ENCODE measurements at places on chromosomes 11 and 22.
A peak's percentile ranks its signal among the peaks of the same experiment; 100 is the strongest.

DNA sequence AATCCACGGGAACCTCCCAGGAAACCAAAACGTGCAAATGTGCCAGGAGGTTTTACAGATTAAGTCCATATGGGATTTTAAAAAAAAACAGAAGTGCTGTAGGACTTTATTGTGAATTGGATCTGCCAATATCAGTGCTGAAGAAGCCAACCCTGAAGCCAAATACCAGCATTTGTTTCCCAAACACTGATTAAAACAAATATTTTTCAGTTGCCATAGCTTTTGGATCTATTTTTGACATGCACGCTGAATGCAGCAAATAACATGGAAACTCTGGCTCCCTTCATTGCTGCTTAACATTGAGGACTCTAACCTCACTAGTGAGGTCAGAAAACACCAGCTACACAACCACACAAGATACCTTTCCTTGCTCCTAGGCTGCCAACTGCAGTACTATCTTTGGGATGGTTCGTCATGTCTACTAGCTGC lies 28.4 kb upstream of the SIK2 start:
- DNase-seq = no peak

- no peak for DNase-seq
Measured at GRCh38 chr11:116835042-116835772, 2.2 kb downstream of the APOA1 start.

- peak; percentile 40 for DNase-seq
Measured at GRCh38 chr11:72787216-72788104, 6.4 kb downstream of the STARD10 start.

- no peak for DNase-seq
Measured at GRCh38 chr11:69086152-69087132, 37.7 kb downstream of the TPCN2 start.

DNA sequence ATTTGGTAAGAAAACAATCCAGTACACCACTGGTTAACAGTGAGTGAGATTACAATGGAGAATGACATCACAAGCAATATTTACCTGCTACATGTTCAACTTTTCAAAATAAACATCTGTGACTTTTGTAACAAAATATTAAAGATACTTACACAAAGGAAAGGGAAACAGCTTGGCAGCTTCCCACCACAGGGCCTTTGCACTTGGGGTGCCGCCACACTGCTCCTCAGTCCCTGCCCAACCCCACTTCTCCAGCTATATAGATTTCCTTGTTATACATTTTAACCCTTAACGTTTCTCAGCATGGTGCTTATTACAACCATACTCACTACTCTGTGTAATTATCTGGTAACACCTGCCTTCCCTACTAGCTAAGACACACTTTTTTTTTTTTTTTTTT lies 10.9 kb downstream of the KMT5B start:
- no peak for DNase-seq

DNA sequence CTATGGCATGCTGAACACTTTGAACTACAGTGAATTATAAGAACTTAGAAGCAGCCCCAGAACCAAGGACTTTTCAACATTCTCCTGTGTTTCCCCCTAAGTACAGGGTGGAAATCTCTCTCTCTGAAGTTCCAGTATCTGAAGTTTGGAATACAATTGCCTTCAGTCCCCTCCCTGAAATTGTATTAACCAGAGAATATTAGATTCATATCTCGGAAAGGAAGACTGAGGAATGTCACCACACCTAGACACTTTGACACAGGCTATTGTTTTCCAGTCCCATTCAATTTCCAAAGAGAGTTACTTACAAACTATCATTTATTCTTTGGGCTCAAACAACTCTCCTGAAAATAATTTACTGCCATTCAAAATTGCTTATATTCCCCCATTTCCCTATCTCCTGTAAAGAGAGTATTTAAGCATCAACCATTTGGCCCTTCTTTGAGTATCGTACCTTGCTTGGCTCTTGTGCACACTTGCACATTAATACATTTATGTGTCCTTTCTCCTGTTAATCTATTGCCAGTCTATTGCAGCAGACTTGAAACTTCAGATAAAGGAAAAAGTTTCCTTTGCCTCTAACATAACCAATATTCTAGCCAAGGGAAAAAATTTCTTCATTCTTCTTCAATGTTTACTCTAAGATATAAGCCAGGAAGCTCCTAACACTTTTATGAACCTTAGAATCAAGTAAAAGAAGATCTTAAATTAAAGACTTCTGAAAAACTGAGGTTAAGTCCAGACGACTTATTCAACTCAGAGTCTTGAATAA lies 402.4 kb upstream of the DDI1 start:
- no peak for DNase-seq

DNA sequence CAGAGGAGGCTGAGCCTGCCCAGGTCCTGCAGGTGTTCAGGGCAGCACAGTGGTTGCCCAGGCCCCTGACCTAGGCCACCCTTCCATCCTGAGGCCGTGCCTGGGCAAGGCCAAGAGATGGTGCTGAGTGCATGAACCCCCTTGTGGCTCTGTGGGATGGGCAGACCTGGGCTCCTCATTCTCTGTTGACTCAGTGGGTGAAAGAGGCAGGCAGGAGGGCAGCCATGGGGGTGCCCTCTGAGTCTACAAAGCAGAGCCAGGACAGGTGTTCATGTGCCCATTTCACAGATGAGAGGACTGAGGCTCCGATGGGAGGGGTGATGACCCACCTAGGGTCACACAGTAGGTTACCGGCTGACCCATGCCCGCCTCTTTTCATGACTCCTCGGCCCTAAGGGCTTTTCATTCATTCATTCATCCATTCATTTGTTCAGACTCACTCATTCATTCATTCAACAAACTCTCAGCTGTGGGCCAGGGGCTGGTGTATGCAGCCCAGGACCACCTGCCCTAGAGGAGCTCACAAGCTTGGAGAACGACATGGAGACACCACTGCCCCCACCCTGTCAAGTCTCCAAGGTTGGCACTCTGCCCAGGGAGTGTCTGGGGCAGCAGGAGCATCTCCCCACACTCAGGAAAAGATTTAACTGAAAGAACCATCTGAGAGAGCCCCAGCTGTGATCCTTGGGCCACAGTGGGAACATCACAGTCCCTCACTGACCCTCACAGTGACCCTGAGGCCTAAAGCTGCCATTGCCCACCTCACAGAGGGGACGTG lies 40.5 kb downstream of the IGLL5 start:
- no peak for DNase-seq

- no peak for DNase-seq
Measured at GRCh38 chr11:2725368-2726300, 25.8 kb upstream of the KCNQ1OT1 start.

- DNase-seq = no peak
Measured at GRCh38 chr11:68266936-68267880, 4.6 kb downstream of the C11orf24 start.

- no peak for DNase-seq
Measured at GRCh38 chr22:48663297-48663696, 1164.4 kb downstream of the BRD1 start.

DNA sequence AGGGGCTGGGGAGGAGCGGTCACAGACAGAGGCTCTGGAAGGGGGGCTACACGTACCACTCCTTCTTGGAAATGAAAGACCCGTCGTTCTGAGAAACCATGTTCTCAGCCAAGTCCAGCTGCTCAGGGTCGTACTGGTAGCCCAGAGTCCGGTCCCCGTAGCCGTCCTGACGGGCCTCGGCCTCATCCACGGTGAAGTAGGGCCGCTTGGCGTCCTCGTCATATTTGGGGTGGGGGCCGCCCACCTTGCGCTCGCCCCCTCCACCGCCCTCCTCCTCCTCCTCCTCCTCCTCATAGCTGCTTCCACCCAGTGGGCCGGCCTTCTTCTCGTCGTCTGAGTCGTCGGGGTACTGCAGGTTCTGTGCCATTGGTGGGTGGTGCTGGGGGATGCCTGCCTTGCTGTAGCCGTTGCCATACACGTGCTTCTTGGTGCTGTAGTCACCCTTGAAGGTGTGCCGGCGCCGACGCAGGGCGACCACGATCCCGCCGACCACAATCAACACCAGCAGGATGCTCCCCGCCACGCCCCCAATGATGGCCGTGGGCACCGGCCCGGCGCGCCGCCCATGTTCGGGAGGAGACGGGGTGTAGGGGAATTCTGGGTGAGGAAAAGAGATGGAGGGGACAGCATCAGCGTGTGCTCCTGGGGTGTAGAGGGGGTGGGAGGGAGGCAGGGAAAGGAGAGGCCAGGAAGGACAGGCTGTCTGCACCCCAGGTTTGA lies 64.1 kb downstream of the NECTIN1 start:
- no peak for DNase-seq

DNA sequence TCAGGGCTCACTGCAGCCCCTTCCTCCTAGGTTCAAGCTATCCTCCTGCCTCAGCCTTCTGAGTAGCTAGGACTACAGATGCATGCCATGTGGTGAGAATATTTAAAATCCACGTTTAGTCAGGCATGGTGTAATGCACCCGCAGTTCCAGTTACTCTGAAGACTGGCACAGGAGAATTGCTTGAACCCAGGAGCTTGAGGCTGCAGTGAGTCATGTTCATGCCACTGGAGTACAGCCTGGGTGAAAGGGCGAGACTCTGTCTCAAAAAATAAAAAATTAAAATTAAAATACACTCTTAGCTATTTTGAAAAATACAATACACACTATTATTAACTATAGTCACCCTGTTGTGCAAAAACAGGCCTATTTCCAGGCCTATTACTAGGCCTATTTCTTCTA lies 38.4 kb downstream of the NOX4 start:
- DNase-seq = no peak

DNA sequence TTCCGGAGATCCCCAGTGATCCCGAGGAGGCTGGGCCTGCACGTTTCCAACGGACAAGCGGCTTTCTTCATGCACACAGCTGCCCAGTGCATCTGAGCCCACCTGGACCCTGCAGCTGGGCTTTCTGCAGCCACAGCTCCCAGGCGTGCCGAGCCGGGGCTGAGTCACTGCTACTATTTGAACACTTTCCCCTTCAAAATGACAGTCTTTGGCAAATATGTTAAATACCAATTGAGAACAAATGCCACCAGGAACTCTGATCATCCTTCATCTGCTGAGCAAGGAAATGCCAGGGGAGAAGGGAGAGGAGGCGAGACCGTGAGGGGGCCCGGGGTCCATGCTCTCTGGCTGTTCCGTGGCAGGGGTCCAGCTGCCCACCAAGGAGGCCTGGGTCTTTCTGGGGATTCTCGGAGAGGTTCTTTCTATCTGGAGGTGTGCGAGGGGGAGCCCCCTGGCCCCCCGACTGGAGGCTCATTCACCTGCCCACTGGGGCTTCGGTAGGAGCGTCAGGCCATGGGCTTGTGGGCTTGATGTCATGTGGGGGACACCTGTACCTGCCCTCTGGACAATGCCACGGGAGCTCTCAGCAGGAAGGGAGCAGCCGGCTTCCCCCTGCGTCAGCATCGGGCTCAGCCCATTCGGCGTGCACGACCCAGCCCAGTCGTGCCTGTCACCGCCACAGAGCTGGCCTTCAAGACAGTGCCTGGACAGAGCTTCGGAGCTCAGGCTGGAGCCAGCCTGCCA lies 159.6 kb downstream of the CTTN start:
- no peak for DNase-seq

- no peak for DNase-seq
Measured at GRCh38 chr11:46557684-46558151, 36.1 kb downstream of the AMBRA1 start.

DNA sequence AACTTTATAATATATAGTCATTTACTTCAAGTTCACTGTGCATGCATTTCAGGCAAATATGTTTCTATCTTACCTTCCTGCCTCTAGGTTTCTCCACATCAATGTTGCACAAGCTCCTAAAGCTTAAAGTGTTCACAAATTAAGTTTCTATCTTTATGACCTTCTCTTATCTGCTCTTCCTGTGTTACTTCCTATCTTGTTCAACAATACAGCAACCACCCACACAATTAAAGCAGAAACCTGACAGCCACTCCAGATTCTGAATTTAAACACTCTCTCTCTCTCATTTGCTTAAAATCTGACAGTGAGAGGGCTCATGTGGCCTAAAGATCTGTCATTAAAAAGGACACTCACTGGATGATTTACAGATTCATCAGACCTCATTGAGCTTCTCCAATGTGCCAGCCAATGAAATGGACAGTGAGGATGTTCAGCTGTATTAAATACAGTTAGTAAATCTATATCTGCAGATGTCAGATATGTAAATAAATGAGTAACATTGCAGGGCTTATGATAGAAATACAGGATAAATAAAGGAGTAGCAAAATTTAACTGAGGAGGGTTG lies 10.9 kb downstream of the PDGFD start:
- DNase-seq = no peak

GRCh38 chr11:113193946-113194345 lies 120.4 kb upstream of the TTC12 start:
- no peak for DNase-seq

- DNase-seq = no peak
Measured at GRCh38 chr22:37546437-37547250, 13.6 kb upstream of the CDC42EP1 start.

DNA sequence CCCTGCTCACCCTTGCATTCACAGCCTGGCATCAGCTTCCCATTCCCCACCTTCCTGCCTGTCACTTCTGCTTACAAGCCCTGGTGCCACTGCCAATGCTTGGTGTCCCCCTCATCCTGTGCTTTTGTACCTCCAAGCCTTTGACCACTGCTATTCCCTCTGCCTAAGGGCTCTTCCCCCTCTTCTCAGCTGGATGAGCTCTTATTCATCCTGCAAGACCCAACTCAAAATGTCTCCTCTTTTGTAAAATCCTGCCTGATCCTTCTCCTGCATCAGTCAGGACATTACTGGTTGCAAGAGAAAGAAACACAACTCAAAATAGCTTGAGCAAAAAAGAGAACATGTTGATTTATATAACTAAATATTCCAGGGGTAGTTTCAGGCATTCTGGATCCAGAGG lies 66.9 kb upstream of the TCF20 start:
- DNase-seq = no peak

- DNase-seq = no peak
Measured at GRCh38 chr11:81570669-81571068, 1163.0 kb downstream of the FAM181B start.

DNA sequence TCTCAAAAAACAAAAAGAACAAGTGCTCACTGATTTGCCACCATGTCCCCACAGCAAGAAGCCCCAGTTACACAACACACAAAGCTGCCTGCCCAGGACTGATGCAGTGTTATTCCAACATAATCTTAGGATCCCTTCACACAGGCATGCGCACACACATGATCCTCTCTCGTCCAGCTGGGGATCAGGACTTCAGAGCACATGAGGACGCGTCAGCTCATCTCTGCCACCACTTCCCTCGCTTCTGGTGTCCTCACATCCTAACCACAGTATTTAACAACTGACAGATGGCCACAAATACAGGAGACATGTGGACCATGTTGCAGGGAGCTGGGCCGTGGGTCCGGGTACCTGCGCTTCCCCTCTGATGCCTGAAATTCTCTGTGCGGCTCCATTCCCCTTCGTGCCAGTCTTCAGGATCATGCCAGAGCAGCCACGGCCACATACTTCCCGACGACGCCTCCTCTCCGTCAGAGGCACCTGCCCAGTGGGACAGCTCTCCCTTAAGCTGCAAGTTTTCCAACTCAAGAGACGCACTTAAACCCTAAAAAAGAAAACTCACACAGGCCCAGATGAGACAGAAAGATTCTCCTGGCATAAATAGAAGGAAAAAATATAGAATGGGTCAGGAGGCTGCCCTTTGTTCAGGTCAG lies 68.3 kb downstream of the PACSIN2 start:
- no peak for DNase-seq

All from activated T-cell treated with anti-CD3 and anti-CD28 coated beads, Interleukin-2, amount 50 U/mL, for 72 hours (primary cell).